KG1 (cell line): ENCODE measurements at places on chromosomes 1 and 21.

GRCh38 chr1:165241952-165242351 lies 114.6 kb downstream of the LMX1A start:
- DNase-seq = no peak

DNA sequence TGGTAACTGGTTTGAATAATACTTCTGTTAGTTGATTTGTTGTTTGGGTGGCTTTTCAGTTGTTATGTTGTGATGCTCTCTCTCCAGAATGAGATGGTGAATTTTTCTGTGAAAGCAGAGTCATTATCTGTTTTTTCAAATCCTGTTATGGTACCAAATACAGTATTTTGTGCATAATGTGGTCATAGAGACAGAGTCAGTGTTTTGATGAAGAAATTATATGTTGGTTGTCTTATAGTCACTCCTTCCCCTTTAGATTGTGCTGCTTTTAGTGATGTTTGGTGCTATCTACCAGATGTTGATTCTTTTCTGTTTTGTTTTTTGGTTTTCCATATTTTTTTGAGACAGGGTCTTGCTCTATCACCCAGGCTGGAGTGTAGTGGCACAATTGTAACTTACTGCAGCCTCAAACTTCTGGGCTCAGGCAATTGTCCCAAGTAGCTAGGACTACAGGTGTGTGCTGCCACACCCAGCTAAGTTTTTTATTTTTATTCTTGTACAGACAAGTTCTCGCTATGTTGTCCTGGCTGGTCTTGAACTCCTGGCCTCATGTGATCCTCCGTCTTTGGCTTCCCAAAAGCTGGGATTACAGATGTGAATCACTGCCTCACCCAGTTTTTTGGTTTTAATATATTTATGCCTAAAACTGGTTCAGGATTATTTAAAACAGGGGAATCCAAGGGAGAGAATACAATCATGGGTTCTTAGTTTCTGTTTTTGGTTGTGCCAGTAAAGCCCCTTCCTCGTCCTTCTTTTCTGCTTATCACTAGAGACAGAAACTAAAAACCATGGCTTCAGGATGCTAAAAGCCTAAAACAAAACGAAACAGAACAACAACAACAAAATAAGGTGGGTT lies 7.3 kb downstream of the PPP2R5A start:
- DNase-seq = no peak

- DNase-seq = no peak
These were observed 2.7 kb downstream of the DDX20 start for GRCh38 chr1:111758373-111758772.

DNA sequence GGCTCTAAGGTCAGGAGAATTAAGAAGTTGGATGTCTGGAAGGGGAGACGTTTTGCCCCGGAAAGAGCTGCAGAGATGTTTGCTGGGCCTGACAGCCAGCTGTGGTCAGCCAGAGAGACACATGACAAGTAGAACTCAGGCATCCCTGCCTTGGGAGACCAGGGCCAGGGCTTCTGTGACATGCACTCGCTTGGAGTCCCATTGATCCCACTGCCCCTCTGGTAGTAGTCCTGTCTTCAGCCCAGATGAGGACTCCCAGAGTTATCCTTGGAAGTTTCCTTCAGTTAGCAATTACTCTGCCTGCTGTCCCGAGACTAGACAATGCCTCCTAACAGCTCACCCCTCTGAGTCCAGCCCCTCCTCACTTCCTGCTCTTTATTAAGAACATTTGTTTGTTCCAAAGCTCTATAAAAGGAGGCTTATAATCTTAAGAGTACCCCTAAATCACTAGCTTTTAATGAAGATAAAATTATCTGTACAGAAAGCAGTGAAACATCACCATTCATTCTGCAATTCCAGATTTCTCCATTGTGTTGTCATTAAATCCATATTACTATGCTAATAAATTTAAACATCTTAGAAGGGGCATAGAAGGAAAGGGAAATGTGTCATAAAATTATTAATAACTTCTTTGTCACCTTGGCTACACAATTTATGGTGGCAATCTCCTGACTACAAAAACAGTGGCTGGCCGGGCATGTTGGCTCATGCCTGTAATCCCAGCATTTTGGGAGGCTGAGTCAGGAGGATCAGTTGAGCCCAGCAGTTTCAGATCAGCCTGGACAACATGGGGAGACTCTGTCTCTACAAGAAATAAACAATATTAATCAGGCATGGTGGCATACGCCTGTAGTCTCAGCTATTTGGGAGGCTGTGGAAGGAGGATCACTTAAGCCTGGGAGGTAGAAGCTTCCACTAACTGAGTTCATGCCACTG lies 94.2 kb downstream of the KCNK1 start:
- no peak for DNase-seq

DNA sequence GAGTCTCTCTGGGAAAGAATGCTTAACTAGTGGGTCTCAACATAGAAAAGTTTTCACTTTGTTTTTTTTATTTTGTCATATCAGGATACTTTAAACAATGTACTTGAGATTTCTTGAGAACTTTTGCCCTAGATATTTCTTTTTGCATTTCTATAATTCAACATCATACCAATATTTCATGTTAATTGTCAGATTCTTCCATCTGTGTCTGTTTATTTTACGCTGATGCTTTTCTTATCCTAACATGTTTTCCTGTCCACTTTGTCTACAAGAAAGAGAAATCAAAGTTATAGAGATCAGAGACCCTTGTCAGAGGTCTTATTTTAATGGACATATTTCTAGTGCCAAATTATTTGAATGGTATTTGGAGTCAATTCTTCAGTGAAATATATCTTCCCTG lies 95.5 kb upstream of the B3GALT2 start:
- no peak for DNase-seq

DNA sequence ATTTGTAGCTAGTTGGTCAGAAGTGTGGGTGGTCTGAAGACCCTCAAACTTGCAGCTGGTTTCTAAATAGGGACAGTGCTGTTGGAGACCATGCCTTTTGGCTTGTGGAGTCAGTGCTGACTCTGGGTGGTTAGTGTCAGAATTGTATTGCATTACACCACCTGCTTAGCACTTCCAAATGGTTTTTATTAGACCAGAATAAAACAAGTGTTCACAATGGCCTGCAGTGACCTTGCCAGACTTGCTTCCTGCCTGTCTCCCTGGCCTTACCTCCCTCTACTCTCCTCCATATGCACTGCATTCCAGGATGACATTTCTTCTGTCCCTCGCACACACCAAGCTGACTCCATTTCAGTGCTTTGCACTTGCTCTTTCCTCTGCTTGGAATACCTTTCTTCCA lies 72.7 kb upstream of the CNIH3 start:
- DNase-seq = no peak

GRCh38 chr21:46151989-46152926 lies 3.1 kb downstream of the FTCD start:
- no peak for DNase-seq

GRCh38 chr1:214377886-214378285 lies 96.9 kb downstream of the SMYD2 start:
- DNase-seq = no peak

DNA sequence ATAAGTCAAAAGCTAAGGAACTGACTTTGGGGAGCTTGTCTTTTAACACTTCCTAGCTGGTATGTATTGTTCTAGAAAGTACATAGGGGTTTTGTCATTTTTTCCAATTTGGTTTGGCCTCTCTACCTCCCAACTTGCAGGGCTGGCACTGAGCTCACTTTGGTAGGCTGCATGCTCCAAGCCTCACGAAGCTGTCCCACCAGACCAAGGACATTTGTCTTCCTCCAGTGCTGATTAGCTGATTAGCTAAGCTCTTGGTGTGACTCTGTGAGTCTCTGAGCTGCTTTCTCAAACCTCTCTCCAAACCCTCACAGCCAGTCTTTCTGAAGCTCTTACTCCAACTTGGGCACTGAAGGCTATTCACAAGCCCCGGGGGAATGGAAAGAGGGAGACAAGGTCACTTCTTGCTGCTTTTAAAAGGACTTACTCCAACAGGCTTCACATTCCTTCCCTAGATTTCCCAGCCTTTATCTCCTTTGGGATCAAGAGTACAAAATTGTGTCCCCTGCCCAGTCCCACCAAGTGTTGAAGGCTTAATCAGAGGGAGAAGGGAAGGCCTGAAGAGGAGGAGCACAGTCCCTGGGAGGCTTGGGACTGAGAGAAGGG lies 893 bp upstream of the CFAP45 start:
- no peak for DNase-seq

GRCh38 chr1:216483672-216484401 lies 60.6 kb upstream of the USH2A start:
- DNase-seq = no peak

DNA sequence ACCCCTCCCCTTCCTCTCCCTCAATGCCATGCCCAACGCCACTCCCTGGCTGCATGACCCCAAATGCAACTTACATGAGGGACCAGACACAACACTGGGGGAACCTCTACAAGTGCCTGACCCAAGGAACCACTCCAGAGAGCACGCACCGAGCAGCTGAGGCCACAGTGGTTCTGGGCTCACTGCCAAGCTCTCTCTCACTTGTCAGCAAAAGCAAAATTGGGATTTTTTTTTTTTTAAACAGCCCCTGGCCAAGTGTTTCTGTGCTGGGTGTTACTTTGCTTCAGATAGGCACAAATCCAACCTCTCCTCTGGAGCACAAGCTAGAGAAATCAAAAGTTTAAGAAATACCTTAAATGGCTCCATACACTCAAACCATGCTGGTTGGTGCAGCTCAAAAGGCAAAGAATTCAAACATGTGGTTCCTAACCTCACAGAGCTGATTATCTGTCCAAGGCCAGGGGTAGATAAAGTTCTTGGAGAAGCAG lies 363.0 kb downstream of the SETD4 start:
- peak; percentile 46 for DNase-seq

GRCh38 chr1:116067566-116067890 lies 43.7 kb upstream of the MAB21L3 start:
- no peak for DNase-seq

DNA sequence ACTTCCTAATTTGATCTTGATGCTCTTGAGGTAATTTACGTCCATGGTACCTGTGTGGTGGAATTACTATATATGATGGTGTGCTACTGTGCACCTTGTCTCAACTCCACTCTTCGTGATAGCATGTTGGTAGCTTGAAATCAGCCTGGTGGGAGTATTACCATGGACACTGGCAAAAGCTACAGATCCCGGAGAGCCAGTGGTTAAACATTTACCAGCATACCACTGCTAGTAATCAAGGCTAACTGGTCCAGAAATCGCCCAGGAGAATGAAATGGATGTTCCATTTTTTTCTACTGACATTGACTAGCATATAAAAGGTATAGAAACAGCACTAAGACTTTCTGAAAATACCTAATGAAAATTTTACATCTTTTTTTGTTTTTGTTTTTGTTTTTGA lies 30.6 kb downstream of the ELK4 start:
- no peak for DNase-seq

- DNase-seq = no peak
These were observed 1.3 kb downstream of the DYRK1A start for GRCh38 chr21:37367703-37368540.

DNA sequence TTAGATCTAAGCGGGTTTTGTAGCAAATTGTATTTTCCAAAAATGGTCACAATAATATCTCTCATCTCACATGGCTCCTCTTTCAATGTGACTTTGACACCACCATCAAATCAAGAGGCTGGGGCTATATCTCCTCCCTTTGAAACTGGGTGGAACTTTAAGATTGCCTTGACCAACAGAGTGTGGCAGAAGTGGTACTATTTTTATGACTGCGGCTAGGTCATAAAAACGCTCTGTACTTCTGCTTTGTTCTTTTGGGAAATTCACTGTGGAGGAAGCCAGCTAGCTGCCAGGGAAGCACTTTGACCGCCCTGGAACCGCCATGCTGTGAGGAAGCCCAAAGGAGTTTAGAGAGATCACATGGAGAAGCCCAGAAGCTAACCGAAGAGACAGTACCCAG lies 50.7 kb upstream of the ACOT11 start:
- DNase-seq = no peak

- DNase-seq = no peak
These were observed 1.7 kb upstream of the KIFAP3 start for GRCh38 chr1:170076199-170076598.

- DNase-seq = no peak
These were observed 95.9 kb downstream of the GIPC2 start for GRCh38 chr1:78141531-78142231.

GRCh38 chr1:234659538-234659937 lies 49.6 kb upstream of the IRF2BP2 start:
- DNase-seq = no peak

DNA sequence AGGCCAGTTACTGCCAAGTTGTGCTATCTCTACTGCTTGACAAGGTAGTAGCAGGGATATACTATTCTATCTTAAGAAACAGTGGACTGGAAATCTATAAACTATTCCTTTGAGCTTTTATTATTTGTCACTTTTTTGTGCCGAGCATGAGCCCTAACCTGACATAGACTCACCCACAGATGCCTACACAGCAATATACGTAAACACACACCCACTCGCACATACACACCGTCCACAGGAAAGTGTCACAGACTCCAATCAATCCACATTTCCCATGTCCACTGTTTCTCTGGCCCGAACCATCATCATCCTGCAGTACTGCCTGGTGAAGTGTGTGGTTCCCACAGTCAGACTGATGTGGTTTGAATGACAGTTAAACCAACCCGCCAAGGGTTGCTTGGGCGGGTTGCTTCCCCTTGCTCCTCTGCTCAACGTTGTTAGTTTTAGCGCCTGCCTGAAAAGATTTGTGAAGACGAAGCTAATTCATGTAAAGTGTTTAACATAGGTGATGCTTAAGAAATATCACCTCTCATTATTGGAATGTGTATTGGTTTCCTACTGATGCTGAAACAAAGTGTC lies 47.2 kb downstream of the ADAMTS1 start:
- no peak for DNase-seq

DNA sequence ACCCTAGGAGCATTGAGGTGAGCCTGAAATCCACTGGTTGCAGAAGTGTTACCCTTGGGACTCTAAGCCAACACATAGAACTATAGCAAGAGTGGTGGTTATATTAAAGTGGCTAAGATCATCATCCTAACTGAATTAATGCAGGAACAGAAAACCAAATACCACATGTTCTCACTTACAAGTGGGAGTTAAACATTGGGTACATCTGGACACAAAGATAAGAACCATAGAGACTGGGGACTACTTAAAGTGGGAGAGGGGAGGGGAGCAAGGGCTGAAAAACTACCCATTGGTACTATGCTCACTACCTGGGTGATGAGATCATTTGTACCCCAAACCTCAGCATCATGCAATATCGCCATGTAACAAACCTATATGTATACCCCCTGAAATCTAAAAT lies 100.0 kb downstream of the SLC25A24 start:
- DNase-seq = no peak

DNA sequence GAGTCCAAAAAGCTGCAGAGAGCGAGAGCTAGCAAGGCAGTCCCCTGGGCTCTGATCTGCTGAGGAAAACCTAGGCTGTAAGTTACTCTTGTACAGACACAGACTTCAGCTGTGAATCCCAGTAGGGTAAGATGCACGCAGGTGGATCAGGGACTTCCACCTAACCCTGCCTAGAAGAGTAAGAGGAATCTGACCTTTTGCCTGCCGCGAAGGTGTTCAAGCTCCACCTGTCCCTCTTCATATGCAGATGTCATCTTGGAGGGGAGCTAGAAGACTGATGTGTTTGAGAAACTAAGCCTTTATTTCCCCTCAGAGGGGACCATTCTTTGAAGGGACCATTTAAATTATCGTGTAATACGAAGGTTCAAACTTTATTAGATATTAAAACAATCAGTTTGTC lies 108.6 kb upstream of the USP24 start:
- no peak for DNase-seq

GRCh38 chr1:148374101-148374500 lies 109.0 kb downstream of the PPIAL4G start:
- DNase-seq = no peak

- DNase-seq = no peak
These were observed 137.4 kb downstream of the ADGRL4 start for GRCh38 chr1:78869136-78869535.

- no peak for DNase-seq
These were observed 51.9 kb upstream of the SYNC start for GRCh38 chr1:32754317-32755097.

GRCh38 chr1:91716339-91716738 lies 169.6 kb downstream of the TGFBR3 start:
- no peak for DNase-seq
